ENCODE measurements at places on chromosomes 16 and 17.

DNA sequence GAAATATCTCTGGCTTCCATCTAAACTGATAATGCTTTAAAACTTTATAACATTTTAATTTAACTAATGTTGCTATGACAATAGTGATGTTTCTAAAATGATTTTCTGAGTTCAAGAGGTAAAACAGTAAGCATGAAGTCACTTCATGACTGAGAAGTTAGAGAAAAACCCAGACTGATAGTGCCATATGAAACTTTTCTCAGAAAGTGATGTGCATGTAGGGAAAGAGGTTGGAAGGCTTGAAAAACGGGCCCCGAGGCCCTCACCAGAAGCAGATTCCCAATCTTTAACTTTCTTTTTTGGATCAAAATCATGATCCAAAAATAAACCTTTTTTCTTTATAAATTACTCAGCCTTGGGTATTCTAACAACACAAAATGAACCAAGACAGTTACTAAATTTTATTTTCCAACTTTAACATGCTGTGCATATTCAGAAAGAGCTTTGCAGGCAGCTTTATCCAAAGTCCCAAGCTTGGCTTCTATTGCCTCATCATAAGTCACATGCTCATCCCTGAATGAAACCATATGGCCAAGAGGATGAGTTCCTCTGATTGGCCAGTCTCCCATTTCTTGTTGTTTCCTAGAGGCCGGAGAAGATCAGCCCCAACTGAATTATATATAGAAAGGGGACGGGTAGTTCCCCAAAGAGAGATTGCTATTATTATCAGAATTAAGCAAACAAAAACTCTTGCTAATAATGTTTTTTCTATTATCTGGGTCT lies 357.6 kb upstream of the SALL1 start:
- no peak for DNase-seq

- no peak for DNase-seq
These were observed 117.2 kb upstream of the METRNL start for GRCh38 chr17:82962163-82962720.

GRCh38 chr17:37339321-37339720 lies 36.5 kb upstream of the C17orf78 start:
- no peak for DNase-seq

GRCh38 chr16:799948-800833 lies at the start of gene GNG13:
GNG13 (minus strand) TSS chr16:800734; CDS start chr16:799077, 1,657 bp downstream.
- no peak for DNase-seq

DNA sequence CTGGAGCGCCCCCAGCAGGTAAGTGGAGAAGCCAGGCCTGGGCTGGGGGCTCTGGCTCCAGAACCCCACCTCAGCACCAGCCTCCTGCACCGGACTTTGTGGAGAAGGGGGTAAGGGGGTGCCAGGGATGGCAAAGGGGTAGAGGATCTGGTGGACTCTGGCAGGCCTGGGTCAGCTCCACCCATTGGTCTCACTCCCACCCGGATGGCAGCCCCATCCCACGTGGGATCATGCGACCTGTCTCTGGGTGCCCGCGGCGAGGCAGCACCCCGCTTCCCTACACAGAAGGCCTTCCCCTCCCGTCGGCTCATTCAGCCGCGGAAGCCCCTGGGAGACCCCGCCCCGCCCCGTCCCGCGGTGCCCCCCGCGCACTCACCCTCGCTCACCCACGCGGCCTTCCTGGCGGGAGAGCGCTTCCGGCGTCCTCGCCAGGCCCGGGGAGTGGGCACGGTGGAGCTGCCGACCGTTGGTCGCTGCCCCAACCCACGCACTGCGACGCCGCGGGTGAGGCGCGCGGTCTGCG lies 498 bp upstream of the PLEKHG4 start:
- DNase-seq: peak; percentile 40

DNA sequence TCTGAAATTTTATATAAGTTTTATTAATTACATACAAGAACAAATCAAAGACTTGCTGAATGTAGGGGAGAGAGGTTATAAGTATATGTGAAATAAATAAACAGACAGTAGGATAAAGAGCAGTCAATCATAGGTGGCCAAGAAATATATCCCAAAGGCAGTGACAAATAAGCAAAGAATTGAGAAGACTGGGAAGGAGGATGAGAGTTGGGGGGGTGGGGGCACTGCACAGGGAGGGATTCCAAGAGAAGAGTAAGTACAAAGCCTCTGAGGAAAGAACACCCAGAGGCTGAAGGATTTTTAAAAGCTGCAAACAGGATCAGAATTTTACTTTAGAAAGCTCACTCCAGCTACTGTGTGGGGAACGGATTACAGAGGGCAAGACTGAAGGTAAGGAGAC lies 2.8 kb downstream of the PELP1 start:
- DNase-seq: no peak

- no peak for DNase-seq
These were observed 62.2 kb downstream of the PITPNC1 start for GRCh38 chr17:67439269-67439668.

DNA sequence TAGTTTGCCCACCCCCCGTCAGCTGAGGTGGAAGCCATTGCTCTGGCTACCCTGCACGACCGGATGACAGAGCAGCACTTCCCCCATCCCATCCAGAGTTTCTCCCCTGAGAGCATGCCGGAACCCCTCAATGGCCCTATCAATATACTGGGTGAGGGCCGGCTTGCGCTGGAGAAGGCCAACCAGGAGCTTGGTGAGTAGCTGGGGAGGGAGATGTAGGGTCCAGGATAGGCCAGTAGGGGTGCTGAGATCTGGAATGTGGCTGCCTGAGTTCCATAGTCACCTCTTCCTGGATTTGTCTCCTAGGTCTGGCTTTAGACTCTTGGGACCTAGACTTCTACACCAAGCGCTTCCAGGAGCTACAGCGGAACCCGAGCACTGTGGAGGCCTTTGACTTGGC lies 6.4 kb downstream of the PFAS start:
- no peak for DNase-seq

GRCh38 chr17:61064087-61064951 lies 335.3 kb upstream of the TBX2 start:
- no peak for DNase-seq

DNA sequence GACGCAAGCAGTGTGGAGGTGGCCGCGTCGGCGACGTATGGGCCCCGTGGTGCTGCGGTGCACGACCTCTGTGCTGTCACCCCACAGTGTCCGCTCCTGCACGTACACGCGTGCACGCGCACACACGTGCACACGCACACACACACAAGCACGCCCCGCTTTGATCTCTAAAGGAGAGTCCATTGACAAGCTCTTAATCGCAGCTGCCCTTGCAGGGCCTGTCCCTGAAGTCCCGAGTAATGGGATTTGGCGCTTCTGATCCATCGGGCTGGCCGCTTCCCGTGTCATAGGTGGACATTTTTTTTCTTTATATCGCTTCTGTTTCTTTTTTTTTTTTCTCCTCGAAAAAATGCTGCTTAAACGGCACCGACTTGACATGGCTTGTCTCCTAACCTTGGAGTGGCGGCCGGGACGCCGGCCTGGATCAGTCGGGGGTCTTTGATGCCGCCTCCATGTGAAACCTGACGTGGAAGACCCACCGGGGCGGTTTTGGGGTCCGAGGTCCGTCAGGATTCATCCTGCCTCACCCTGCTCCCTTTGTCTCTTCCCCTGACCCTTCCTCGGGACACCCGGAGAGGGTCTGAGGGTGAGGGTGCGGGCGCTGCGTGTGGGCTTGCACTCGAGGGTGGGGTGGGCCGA lies 8.3 kb upstream of the AXIN1 start:
- peak; percentile 5 for DNase-seq

DNA sequence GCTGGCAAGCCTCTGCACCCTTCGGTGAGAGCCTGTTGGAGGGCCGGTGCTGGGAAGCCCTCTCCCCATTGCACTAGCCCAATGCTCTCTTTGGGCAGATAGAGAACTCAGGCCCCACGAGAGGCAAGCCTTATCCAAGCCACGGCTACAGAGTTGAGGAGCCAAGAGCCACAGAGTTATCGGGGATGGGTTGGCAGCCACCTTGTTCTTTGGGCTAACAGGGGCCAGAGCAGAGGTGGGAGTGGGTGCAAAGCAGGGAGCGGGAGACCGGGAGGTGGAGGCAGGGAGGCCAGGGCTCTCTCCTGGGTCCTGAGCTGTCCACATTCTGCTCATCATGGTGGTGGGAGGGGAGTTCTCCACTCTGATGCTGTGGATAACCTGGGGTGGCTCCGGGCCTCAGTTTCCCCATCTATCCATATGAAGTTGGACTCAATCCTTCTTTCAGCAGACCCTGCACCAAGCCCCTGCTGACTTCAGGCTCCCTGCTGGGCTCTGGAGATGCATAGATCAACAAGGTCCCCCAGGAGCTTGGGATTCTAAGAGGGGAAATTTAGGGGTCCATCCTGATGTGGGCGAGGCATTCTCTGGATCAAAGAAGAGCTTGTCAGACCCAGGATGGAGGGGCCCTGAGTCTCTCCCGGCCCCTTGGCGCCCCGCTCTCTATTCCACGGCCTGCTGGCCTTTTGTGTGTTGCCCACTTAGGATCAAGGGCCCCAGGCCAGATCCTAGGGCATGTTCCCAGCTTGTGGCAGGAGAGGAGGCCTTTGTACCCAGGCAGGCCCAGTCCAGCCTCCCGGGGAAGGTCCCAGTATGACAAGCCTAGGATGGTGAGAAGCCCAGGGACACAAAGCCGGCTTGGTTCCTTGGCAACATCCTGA lies 557 bp upstream of the CX3CL1 start:
- no peak for DNase-seq

DNA sequence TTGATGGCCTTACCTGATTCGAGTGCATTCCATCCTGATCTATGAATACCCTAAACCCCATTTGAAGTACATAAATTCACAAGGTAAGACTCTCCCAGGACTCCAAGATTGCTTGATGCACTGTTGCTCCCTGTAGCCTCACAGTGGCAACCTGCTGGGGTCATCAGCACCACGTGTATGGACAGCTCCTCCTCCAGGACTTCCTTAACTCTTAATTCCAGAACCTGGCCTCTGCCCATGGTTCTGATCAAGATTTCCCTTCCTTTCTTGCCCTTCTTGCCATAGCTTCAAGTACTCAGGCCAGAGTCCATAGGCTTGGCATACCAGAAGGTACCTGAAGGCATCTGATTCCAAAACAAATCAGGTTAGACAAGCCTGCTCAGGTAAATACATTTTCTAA lies 34.0 kb upstream of the NLK start:
- DNase-seq: peak; percentile 38

All from transverse colon (tissue), 4 donors.